ENCODE measurements at places on chromosomes 2 and 18. TPM values are rescaled to one million over a fixed set of nuclear protein-coding genes. Genes with fewer than 3 reads are reported as not detected.

Gene DNER
- 34.3 TPM for total RNA-seq

DNA sequence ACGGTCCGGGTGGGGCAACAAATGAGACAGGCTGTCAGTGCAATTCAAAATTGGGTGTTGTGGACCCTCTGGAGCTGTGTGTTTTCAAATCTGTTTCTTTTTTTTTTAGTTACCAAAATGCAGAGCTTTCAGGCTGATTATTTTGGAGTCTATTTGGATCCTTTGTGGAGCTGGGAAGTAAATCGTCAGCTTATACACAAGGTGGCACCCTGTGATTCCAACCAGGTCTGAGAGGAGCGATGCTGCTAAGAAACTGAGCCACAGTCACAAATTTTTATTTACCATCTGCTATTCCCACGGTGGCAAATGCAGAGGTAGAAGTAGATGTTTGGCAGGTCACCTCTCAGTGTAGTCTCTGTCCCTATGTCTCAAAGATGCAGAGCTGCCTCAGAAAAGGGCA lies 3.8 kb upstream of the EPC2 start:
- peak; percentile 48 for DNase-seq

DNA sequence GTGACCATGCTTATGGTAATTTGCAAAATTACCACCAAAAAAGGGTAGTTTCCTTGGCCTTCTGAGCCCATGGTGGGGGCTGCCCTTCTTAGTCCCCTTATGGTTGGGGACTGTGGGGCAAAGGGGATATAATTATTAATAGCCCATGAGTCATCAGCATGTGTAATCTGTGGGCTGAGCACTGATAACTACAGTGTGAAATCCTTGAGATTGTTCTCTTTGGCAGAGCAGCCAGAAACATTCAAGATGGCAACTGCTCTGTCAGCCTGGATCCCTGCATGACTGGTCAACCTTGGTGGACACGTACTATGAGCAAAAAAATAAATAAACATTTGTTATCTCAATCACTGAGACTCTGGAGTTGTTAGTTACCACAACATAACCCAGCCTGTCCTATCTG lies 61.3 kb downstream of the MGAT4A start:
- no peak for DNase-seq

GRCh38 chr2:175553910-175554309 lies 372.4 kb upstream of the ATP5MC3 start:
- no peak for DNase-seq

Gene TUBA3E
- not detected for total RNA-seq

GRCh38 chr18:24319757-24320156 lies 77.9 kb downstream of the OSBPL1A start:
- no peak for DNase-seq

Gene PAX3
- 18.3 TPM for total RNA-seq

Gene CELF4
- total RNA-seq: not detected

DNA sequence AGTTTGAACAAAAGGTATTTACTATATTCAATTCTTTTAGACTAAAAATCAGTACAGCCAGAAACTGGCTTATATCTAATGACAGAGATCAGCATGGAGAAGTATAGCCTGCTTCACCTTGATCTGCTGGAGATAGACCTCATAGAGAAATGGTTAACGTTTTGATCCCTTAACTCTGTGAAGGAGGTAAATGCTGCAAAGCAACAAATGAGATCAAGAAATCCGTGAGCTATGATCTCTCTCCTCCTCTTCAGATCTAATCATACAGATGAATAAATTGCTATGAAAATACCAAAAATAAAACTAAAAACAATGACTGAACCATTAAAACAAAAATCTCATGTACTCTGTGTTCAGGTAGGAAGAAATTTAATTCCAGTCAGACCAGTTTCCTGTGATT lies 42.8 kb downstream of the KLHL14 start:
- DNase-seq: no peak

DNA sequence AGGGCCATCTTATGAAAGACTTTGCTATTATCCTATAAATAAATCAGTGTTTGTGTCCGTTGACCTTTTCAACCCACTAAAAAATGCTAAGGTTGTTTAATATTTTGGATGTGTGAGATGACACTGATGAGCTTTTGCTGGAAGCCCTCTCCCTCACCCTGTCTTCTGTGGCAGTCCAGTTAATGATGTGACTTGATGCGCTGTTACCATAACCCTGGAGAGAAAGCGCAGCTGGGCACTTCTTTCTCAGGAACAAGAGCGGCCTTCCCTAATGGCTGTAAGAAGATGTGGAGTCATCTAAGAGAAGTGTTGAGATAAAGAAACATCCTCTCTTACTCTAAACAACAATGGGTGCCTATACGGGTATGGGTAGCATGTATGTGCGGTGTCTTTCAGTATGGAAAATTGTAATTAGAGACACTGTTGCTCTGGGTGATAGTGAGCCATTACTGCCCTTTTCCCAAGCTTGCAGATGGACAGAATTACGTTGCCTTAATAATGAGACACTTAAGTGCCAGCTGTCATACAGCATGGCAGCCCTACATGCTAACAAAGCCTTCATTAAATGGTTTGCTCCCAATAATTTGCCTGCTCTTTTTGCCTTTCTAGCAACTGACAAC lies 165.6 kb upstream of the NABP1 start:
- DNase-seq: no peak

DNA sequence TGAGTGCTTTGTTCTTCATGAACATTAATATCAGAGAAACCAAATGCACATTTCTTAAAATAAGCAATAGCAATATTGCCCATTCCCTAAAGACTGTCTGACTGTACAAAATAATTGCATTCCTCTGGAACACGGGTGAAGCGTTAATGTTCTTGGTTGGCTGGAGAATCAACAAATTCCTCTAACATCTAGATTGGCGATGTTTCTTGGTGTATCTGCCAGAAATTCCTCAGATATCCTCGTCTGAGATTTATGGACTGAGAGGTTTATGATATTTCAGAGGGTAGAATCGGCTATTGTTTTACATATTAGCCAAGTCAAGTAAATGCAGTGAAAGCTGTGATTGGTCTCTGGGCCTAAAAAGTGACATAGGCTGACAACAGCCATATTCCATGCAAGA lies 27.1 kb upstream of the SPTBN1 start:
- no peak for DNase-seq

- no peak for DNase-seq
These were observed 79.3 kb downstream of the SDC1 start for GRCh38 chr2:20145497-20146193.

DNA sequence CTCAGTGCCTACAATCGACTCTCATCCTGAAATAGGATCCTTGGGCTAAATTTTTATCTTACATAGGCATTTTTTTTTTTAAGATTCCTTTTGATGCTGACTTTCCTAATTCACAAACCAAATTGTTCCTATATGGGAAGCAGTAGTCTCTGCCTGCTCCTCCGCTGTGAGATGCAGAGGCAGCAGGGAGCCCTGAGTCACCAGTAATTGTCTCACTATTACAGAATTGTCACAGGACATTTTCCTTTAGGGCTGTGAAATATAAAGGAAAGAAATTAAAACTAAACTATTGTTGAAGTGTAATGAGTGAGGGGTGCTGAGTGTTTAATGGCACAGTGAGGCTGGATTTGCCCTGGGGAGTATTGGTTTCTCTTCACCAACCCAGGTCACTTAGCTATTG lies 63.8 kb downstream of the MYO3B start:
- no peak for DNase-seq

Gene GEN1
- 16.1 TPM for total RNA-seq

- DNase-seq: peak; percentile 25
These were observed 7.3 kb upstream of the PRLH start for GRCh38 chr2:237558961-237559641.

- DNase-seq: no peak
These were observed 99.1 kb upstream of the CD226 start for GRCh38 chr18:70046796-70047195.

Gene BBS5
- 19.2 TPM for total RNA-seq

DNA sequence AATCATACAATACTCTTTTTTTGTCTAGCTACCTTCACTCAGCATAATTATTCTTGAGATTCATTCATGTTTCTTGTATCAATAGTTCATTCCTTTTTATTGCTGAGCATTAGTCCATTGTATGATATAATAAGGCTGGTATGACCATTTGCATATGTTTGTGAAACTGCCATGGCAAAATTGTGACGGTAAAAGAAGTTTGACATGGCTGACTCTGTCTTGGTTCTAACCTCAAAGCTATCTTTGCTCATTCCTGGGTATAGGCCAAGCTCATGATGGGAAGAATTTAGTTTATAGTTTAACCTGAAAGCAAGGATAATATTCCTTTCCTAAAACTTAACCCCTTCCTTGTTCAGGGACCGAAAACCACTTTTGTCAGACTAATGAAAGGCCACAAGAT lies 46.4 kb downstream of the COMMD1 start:
- DNase-seq: no peak

Gene ASPRV1
- total RNA-seq: 0.05 TPM

GRCh38 chr2:241130316-241130715 lies 19.0 kb downstream of the PASK start:
- no peak for DNase-seq

GRCh38 chr2:235649418-235649817 lies 155.6 kb downstream of the AGAP1 start:
- no peak for DNase-seq

- no peak for DNase-seq
These were observed 92.7 kb upstream of the KLF7 start for GRCh38 chr2:207258263-207258991.

DNA sequence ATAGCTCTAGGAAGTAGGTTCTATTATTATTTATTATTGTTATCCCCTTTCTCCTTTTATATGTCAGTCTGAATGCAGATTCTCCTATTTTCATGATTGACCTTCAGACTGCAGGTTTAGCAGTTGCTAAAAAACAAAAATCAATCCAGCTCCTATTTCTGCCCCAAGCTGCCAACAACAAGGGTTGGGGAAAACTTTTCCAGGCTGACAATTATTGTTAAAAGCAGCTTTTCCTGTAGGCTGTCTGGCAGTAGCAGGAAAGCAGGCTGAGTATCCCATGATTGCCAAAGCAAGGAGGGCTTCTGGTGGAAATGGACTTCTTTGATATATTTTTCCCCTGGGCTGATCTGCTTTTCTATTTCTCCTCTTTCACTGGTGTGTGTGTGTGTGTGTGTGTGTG lies 78.0 kb upstream of the CTLA4 start:
- DNase-seq: no peak

- DNase-seq: no peak
These were observed 18.0 kb upstream of the PDE1A start for GRCh38 chr2:182444806-182445205.

GRCh38 chr2:110680709-110681108 lies 2.8 kb upstream of the BUB1 start:
- DNase-seq: no peak

Gene CNGA3
- not detected for total RNA-seq

Gene HNMT
- 55.4 TPM for total RNA-seq

- no peak for DNase-seq
These were observed 14.4 kb upstream of the HES6 start for GRCh38 chr2:238254095-238254723.

Gene GLS
- total RNA-seq: 116 TPM

GRCh38 chr2:42925742-42926433 lies 133.5 kb upstream of the HAAO start:
- DNase-seq: no peak

- DNase-seq: no peak
These were observed 214.2 kb downstream of the SOCS6 start for GRCh38 chr18:70503060-70503459.

DNA sequence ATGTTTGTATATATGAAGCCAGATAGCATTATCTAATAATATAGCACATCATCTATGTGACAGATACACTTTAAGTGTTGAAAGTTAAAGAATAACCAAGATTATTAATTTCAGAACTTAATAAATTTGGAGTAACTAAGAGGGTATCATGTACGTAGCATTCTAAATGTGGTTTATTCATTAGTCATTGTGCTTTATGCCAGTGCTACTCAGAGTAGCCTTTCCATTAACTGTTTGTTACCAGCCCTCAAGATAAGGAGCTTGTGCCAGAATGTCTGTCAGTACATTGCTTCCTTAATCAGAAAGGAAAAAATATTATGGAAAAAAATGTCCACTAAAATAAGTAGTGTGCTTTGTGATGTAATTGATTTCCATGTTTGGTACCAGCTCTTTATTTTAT lies 94.9 kb upstream of the TWSG1 start:
- no peak for DNase-seq

Gene CCDC74A
- total RNA-seq: 3.8 TPM

DNA sequence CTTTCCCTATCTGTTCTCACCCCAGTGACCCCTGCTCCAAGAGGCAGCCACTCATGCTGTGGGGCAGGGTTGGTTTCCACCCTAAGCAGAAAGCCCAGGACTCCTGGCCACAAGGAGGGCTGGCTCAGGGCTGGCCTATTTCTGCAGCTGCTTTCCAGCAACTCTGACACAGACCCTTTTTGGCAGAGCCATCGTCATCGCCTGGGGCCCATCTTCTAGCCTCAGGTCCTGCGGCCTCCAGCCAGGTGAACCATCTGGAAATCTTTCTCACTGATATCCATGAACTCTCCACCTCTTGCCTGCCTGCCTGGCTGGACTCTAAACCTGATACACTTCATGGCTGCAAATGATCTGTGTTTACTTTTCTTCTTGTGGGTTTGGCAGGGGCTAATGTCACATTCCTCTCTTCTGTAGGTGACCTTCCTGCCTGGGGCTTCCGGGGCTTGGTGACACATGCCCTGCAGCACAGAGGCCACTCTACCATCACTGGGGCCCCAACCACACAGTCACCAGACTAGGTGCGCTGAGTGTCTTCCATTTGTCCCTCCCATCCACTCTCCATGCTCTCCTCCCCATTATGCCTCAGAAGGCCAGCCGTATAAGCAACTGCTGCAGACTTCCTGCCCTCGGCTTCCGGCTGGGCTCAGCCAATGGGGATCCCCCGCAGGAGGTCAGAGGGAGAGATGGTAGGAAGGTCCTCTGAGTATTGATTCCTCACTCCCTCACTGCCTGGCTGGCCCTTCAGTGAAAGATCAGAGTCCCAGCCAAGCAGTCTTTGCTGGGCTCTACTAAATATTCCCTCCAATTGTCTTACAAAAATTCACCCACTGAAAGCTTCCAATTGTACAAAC lies 9.7 kb upstream of the COPS8 start:
- DNase-seq: no peak

DNA sequence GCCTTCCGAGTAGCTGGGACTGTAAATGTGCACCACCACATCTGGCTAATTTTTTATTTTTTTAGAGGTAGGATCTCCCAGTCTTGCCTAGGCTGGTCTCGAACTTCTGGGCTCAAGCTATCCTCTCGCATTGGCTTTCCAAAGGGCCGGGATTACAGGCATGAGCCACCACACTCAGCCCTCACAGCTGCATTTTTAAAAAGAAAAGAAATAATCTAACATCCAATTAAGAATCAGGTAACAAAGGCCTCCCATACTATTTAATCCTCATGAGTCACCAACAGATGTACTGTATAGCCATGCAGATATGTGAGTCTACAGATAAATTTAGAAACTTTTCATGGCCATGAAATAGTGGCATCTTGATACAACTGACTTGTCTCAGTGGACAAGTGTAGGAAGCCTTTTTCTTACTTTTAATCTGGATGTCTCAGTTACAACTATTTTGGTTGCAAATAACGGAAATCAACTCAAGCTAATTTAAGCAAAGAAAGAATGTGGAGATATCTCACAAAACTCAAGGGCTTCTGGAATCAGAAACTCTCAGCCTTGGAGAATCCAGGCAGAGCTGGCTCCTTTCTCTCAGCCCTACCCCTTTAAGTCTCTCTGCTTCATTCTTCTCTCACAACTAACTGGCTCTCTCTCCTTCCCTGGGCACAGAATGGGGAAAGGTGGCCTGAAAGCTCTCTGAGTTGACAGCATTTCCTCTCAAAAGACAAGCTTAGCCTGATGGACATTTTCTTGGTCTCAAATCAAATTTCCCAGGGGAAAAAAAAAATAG lies 12.8 kb upstream of the PPM1B start:
- DNase-seq: no peak
